ENCODE measurements at places on chromosomes 6 and 20.

GRCh38 chr20:33679758-33680485, 5.7 kb upstream of the NECAB3 start:
- no peak for DNase-seq

- DNase-seq: no peak
Observed at GRCh38 chr6:165106261-165106660, 203.1 kb downstream of the C6orf118 start.

- DNase-seq: no peak
Observed at GRCh38 chr6:37459981-37460800, 27.2 kb downstream of the CMTR1 start.

DNA sequence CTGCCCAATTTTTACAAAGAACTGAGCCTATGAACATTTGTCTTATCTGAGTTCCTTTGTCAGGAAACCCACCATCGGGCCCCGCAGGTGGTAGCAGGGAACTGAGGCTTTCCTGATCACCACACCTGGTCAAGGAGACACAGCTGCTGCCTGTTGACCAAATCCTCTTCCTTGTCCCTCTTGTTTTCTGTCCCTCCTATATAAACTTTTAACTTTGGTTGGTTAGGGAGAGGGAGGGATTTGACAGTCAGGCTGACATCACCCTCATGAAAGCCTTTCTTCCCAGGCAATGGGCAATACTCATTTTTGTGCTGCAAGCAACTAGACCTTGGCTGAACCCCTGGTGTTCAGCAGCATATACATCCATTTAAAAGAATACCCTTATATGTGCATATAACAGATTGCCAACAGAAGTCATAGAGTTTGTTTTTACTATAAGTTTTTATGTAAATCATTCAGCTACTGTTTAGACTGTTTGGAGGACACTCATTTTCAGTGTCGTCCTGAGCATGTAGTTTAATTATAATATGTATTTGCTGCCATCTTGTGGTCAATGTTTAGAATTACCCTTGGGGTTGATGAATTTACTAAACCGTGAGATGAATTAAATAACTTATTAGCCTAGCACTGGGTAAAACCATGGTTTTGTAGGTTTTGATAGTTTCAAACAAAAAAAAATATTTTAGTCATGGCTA, 17.0 kb downstream of the CRISP1 start:
- no peak for DNase-seq

GRCh38 chr6:51099201-51099600, 280.5 kb downstream of the TFAP2B start:
- DNase-seq: no peak

GRCh38 chr20:51760905-51761546, 7.2 kb downstream of the ATP9A start:
- DNase-seq: no peak

DNA sequence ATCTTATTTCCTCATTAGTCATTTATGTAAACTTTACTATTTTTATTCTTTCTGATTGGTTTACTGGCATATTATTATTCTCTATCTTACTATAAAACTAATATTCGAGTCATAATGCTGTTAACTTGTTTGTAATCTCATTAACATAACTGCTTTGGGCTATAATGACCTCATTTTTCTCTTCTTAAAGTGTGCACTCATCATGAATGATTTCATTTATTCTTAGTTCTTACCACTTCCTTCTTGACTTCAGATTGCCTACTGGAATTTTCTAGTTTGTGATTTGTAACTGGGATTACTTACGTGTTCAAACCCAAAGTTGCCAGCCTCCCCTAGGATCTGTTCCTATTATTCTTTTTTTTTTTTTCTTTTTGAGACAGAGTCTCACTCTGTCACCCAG, 91.8 kb upstream of the TNFAIP3 start:
- no peak for DNase-seq

DNA sequence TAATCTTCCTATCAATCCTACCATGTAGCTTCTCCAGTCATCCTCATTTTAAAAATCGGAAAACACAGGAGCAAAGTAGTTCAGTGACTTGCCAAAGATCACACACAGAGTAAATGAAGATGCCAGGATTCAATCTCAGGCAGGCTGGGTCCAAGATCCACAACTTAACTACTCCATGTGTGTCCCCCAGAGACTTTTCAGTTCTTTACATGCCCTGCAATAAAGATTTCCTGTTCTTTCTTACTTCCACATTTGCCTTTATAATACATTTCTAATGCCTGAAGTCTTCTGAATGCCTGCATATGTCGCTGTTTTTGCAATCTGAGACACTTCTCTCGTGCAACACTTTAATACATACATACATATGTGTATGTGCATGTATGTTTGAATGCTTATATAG, 121.7 kb upstream of the MARCKS start:
- no peak for DNase-seq

DNA sequence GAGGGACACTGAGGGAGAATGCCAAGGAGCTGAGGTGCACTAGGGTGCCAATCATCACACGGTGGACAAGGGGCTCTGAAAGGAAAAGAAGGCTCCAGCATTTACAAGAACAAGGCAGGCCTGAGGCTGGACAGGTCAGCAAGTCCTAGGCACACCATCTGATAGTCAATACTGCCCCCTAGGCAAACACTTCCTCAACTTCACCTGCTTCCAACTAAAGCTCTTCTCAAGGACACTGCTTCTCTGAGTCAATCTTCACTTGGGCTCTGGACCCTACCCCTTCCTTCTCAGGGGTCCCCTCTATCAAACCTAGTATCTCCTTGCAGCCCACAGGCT, 37.7 kb upstream of the SLC4A11 start:
- DNase-seq: no peak

DNA sequence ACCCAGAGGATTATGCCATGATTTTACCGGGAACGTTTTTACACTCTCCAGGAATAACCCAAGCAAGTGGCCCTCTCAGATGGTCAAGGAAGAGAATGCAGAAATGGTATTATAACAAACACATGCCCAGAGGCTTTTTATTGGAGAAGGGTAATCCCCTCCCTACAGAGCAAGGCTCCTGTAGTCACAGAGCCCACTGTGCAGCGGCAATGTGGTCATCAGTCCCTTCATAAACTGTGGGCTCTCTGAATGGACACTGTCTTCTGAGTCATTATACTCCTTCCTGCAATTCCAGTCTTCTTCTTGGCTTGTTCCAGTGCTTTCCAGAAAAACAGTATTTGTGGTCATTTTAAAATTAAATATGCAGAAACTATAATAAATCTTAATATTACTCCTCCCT, 74.7 kb downstream of the LAMA4 start:
- DNase-seq: no peak

GRCh38 chr6:113691260-113691656, 165.9 kb upstream of the MARCKS start:
- DNase-seq: no peak

DNA sequence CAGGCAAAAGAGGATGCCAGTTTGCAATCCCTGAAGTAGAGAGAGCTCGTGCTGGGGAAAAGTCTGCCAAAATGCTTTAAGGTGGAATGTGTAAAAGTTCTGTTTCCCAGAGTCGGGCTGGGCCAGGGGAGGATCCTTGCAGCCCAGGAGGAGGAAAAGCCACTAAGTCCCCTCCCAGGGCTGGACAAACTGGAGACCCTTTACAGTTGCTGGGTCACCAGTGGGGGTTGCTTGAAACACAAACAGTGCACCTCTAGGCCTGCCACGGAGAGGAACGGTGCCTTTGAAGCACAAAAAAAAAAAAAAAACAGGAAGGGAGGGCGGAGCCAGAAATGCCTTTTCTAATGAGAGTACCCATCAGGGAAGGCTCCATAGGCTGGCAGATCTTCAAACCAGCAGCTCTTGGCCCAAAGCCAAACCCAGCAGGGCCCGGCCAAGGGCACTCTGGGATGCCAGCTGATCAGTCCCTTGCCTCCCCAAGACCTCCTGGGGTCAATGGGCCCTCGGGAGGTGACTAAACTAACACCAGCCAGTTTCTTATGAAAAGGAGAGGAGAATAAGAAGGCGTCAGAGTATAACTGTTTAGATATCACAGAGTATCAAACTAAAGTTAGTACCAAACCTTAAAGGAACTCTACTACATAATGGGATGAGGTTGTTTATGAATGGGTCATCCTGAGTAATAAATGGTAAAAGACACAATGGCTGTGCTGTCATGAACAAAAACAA, 23.7 kb downstream of the HLA-A start:
- no peak for DNase-seq

- no peak for DNase-seq
Observed at GRCh38 chr20:35972462-35972861, 4.1 kb downstream of the CNBD2 start.

DNA sequence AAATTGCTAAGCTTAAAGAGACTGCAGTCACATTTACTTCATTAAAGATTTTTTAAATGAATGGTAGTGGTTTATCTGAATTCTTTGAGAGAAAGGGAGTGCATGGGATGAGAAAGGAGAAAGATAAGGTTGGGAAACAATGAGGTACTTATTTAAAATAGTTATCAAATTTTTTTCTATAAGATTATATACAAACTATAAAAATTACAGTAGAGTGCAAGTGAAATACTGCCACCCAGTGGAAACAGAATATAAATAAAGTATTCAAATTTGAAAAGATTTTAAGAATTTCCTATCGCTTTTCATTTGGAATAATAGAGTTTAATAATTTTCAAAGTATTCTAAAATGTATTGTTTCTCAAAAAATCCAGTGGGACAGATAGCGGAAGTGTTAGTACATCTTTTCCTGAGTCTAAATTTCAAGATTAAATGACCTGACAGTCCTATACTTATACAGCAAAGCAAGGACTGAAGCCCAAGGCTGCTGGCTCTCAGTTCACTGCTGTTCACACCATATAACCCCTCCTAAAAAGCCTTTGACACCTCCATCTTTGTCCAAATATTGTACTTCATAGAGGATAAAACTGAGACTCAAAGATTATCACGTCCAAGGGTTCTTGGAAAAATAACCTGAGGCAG, 31.1 kb downstream of the EPM2A start:
- no peak for DNase-seq

DNA sequence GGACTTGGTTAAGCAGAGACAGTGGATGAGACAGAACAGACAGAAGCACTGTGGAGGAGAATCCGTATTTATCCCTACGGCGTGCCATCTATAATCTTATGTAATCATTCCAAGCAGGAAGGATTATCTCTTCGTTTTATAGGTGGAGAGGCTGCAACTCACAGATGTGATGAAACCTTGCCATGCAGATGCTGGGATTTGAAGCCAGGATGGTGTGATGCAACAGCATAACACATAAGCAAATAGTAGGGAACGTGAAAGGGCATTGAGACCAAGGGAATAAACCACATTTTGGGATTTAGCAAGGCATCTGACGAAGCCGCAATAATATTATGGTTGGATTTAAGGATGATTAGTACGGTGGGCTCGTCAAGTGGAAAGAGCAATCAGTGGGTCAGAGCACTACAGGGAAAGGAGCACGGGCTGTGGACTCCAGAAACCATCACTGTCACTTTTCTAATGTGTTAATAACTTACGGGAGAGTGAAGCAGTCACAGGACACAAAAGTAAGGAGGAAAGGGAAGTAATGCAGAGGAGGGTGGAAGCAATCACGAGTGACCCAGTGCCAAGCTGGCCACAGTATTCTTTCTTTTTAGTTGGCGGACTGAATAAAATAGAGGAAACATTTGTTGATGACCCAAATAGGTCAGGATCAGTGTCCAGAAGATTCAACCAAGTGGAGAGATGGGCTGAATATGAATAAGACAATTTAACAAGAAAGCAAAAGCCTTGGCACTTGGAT, 119.6 kb upstream of the EDN1 start:
- DNase-seq: no peak

DNA sequence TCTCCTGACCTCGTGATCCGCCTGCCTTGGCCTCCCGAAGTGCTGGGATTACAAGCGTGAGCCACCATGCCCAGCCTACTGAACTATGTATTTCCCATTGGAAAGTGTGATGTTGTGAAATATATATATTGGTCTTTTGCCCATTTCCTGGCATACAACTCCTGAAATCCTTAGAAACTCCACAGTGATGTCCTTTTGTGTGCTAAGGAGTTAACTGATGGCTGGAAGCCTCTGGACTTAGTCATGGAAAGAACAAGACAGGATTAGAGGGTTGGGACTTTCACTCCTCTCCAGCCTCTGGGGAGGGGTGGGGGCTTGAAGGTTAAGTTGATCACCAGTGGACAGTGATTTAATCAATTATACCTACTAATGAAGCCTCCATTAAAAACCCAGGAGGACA, 7.1 kb downstream of the PANK2 start:
- DNase-seq: no peak

GRCh38 chr20:35339636-35340035, 47.4 kb upstream of the FAM83C start:
- DNase-seq: no peak

DNA sequence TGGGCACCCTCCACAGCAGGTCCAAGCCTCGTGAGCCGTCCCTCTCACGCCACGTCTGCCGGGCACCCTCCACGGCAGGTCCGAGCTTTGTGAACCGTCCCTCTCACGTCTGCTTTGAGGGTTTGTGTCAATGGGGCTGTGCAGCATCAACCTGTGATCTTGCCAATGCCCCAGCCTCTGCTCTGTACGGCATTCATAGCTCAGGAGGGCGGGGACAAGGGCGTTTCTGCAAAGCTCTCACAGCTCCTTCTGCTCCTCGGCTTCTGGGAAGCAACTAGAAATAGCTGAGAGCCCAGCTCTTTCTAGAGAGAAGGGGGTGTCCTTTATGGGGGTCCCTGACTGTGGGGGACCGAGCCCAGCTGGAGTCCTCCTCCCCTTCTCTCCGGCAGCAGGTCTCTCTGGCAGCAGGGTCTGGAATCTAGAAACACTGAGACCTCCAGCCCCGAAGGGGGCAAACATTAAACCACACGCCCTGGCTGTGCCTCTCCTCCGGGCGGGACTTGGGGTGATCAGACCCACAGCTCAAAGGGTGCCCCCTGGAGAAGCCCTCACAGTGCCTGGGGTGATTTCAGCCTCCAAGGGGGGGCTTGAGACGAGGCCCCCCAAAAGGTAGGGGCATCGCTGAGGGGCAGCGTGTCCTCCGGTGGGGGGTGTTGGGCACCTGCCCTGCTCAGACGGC, 41.2 kb upstream of the CHRNA4 start:
- DNase-seq: no peak

DNA sequence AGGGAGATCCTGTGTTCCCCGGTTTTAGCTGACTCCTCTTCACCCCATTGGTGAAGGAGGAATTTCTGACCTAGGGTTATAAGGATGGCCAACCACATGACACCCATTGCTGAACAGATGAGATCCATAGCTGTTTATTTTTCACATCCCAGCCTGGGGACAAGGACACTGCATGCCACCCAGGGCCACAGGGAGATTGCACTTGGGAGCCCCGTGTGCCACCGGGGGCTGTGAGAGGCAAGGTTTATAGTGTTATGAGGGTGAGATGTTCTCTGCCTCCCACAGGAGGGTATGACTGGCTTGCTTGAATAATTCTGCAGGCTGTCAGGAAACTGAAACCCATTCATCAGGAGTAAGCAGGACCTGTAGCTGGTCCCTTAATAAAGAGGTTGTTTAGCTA, 14.7 kb upstream of the SLPI start:
- DNase-seq: no peak

- no peak for DNase-seq
Observed at GRCh38 chr20:8183526-8183925, 51.5 kb downstream of the PLCB1 start.

GRCh38 chr20:35334311-35335101, 42.3 kb upstream of the FAM83C start:
- no peak for DNase-seq
